NCI-H1092 treated with DMSO at 0.1 percent for 48 hours (cell line): ENCODE measurements at places on chromosomes 2 and 18.
A peak's percentile ranks its signal among the peaks of the same experiment; 100 is the strongest.

DNA sequence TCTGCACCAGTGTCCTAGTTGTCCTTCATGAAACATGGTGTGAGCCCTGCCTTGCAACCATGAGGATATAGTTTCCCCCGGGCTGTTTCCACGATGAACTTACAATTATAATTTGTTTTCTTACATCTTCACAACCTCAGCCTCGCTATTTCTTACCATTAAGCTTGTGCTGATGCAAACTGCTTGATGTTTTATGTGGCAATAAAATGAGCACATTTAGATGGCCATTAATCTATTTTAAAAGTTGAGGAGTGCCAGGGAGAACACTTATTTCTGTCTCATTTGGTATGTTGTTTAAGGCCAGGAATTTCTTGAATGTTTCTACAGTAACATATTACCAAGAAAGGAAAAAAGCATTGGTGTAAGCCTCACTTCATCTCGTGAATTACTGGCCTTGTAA, 214.5 kb upstream of the SLC8A1 start:
- no peak for DNase-seq

DNA sequence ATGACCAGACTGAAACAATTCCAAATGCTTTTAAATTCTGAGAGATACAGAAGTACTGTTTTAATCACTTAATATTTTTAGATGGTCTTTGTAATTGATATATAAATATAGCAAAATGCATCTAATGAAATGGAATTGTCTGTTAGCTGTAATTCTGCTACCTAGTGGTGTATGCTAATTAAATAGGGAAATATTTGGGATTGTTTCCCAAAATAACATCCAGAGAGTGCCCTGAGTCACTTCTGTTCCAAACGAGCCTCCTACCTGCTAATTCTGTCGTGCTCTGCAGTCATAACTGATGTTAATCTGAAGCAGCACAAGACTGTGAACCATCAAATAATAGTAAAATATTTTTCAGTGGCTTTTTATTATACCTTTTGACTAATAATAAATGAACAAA, 71.4 kb upstream of the NOSTRIN start:
- no peak for DNase-seq

- DNase-seq: no peak
Observed at GRCh38 chr2:219299372-219299760, 9.8 kb downstream of the PTPRN start.

- no peak for DNase-seq
Observed at GRCh38 chr2:122390406-122390805, 635.0 kb downstream of the TSN start.

DNA sequence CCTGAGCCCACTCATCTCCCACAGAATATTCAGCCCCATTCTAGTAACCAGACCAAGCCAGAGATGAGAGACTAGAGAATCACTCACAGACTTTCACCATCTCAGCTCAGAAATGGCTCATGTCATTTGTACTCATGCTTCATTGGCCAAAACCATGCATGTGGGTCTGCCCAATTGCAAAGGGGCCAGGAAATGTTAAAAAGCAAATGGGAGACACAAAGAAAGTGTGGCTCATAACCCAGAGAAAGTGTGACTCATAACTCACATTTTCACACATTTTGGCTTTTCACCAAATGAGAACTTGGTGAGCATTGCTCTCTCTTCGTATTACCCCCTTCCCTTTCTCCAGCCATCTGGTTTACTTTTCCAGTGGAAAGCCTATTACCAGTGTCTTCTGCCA, 66.2 kb downstream of the MDH1 start:
- no peak for DNase-seq

DNA sequence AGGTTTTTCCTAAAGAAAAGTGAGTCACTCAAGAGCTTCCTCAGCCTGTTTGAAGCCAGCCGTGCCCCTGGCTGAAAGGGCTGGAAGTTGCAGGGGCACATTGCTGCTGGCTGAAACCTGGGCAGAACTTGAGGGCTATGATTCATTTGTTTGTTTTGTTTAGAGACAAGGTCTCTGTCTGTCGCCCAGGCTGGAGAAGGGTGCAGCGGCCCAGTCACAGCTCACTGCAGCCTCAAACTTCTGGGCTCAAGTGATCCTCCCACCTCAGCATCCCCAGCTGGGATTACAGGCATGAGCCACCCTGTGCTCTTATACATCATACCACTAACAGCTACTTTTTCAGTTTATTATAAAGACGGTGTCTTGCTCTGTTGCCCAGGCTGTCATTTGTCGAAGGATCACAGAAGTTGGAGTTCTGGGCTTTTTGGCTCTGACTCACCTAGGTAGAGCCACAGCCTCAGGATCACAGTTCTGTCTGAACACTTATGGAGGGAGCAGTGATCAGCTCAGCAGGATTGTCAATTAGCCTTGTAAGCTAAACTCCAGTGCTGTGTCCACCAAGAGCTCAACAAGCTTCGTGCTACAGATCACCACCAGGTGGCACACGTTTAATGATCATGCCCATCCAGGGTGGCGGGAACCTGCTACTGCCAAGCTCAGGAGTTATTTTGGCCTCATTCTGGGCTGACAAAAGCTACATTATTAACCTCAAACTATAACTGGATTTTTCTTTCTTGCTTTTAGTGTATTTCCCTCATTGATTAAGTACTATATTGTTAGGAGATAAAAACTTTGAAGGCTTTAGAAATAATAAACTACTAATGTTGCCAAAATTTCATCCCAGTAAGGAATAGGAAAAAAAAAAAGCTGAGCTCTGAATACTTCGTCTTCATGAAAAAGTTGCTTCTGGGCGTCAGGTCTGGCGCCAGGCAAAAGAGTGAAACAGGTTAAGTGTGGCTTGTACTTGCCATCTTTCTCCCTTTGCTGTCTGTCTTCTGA, 57.9 kb downstream of the ARHGEF33 start:
- peak; percentile 42 for DNase-seq

DNA sequence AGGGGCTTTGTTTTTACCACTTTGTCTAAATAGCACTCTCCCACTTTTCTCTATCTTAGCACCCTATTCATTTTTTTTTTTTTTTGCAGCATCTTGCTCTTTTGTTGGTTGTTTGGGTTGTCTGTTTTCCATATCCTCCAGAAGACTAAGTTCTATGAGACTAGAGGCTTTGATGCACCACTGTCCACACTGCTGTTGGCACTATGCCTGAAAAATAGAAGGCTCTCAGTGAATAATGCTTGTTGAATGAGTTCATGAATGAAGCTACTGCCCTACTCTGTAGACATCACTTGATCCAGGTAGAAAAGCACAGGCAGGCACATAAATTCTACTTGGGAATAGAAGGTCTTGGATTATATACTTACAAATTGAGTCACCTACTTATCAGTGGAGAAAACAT, 7.3 kb downstream of the IL1A start:
- DNase-seq: no peak

GRCh38 chr2:178676046-178676445, 131.2 kb downstream of the TTN start:
- DNase-seq: no peak

- DNase-seq: no peak
Observed at GRCh38 chr2:26740890-26741302, 23.2 kb upstream of the SLC35F6 start.

DNA sequence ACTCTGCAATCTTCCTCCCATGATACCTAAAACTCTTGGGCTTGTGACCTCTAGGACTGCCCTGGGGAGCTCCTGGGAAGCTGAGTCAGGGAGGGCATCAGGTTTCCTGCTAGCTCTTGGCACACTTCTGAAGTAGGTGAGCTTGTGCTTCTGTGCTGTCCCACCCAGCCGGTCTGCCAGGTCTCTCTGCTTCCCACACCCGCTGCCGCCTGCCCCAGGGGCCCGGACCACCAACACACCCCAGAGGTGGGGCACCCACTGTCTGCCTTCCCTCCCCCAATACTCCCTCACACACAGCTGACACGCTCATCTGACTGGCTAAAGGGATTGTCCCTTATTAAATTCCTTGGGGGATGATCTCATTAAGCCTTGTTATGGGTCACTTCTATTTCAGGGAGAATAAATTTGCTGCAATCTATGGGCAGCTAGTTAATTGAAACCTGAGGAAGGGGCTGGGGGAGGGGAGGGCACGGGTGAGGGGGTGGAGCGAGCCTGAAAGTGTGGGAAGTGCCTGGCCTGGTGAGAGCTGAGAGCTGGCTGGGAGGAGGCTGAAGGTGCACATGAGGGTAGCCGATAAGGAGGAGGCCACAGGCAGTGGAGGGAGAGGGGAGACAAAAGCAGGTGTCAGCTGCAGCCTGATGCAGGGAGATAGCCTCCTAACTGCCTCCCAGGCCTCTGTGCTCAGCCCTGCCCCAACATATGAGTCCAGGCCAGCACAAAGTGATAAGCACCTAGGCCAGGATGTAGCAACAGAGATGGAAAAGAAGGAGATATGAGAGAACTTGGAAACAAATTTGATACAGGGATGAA, 48.8 kb downstream of the HAUS1 start:
- DNase-seq: peak; percentile 95

DNA sequence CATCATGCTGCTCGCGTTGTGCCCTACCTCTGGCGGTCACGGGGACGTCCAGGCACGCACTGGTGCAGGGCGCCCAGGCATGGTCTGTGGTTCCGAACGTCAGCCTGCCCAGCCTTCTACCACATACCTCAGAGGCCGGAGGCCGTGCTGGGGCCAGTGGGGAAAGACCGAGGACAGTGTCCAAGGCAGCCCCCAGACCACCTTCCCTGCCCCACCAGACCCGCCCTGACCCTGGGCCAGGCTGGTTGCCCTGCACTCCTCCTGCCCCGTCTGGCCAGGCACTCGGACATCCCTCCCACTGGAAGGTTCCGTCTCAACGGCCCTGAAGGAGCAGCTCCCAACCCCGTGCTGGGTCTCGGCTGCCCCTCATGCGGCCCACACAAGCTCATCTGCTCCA, 32.8 kb downstream of the SLC66A2 start:
- DNase-seq: no peak

- no peak for DNase-seq
Observed at GRCh38 chr2:209648714-209649113, 122.9 kb upstream of the UNC80 start.

- peak; percentile 57 for DNase-seq
Observed at GRCh38 chr2:234536178-234536965, 39.5 kb upstream of the ARL4C start.

DNA sequence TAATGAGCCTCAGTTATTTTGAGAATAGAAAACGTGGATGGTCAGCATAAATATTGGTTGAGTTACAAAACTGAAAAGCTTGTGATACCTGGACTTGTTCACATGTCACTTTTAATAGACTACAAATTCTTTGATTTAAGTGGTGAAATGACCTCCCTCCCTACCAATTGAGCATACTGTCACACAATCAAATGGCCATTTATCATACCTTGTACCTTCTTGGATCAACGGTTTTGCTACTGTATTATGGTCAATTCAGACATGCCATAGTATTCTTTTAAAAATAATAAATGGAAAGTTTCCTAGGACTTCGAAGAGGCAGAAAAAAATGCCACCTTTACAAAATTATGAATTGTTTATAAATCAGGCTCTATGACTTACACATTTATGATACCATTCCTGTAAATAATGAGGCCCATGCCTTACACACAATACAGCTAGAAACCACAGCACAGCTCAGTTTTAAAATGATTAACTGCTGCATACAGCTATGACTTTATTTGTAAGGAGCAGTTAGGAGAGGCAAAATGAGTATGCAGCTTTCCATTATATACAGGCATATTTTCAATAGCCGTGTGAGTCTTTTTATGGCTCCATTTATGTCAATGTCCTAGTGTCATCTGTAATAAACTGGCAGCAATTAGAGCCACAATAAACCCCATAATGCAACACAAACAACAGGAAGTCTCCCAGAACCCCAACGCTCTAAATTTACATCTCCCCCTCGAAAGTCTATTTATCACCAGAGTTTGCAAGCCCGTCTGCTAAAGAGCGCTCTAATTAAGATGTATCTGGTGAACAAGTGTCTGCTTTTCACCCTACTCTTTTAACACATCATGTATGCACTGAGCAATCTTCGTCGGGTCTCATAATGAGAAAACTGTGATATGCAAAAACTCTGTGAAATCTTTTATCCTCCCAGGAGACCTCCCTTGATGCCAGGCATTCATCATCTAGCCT, 176.1 kb downstream of the ZNF521 start:
- DNase-seq: no peak

DNA sequence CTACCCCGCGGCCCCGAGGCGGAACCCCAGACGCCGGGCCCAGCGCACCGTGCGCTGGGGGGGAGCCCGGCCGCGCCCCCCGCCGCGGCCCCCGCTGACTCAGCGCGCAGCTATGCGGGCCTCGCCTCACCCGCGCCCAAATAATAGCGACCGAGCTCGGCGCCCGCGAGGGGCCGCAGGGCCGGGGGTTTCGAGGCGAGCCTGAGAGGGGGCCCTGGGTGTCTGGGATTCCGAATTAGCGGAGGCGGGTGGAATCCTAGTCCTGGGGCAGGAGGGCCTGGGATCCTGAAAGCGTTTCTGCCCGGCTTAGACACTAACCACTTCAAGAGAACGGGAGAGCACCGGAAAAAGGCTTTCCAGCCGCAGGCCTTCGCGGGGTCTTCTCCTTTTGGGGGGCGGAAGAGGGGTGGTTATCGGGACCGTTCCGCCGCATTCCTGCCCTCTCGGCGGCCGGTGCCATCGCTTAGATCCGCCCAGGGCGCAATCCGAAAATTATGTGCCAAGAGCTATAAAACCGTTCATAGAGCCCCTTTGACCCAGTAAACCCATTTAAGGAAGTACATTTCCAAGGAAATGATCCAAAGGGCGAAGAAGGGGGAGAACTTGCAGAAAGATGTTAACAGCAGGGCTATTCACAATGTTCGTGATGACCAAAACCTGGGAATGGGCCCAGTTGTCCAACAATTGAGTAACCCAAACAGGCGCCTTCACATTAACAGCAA, 681 bp upstream of the ROCK2 start:
- peak; percentile 11 for DNase-seq

DNA sequence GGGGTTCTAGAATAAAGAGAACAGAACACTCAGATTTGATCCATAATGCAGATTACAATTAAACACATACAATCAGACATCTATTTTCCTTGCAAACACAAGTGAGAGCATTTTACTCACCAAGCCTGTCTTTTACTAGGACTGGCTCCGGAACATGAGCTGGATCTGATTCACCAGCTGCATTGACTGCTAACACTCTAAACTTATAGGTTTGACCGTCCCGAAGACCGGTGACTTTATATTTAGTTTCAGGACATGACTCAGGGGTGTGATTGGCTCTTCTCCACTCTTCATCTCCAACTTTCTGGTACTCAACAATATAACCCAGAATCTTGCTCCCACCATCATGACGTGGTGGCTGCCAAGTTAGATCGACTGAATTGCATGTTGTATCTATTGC, 112.4 kb downstream of the PLEKHA3 start:
- DNase-seq: no peak

GRCh38 chr2:234867882-234868285, 83.9 kb upstream of the SH3BP4 start:
- DNase-seq: no peak
